Suppressor macrophage treated with lipopolysaccharide for 1 hour (primary cell): ENCODE measurements at places on chromosomes 1 and 21.

DNA sequence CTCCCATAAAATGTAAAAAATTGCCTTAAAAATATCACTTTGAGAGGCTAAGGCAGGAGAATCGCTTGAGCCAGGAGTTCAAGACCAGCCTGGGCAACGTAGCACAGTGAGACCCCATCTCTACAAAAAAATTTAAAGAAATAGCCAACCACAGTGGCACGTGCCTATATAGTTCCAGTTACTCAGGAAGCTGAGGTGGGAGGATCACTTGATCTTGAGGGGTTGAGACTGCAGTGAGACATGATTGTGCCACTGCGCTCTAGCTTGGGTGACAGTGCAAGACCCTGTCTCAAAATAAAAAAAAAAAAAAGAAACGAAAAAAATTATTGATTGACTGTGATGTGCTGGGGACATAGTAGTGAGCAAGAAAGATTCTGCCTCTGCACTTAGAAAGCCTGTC, 38.4 kb downstream of the PKN2 start:
- DNase-seq: no peak

GRCh38 chr1:85583611-85584263, 3.2 kb downstream of the CCN1 start:
- no peak for DNase-seq

DNA sequence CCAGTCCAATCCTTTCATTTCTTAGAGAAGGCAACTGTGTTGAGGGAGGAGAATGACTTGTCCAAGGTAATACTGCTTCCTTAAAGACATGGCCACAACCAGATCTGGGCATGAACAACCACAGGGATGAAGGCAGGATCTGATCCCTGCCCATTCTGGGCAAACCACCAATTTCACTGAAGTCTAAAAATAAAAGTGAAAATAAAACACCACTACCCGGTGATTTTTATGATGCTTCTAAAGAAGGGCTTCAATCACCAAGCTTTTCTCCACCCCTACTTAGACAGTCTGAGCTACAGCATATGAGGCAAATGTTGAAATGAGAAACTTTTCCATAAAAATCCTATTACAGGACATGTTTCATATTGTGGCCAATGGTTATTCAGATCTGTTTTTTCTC, 133.0 kb downstream of the PTPN14 start:
- no peak for DNase-seq

GRCh38 chr1:26537951-26538352, 8.4 kb downstream of the RPS6KA1 start:
- peak; percentile 76 for DNase-seq

- DNase-seq: no peak
Measured at GRCh38 chr1:184755226-184756065, 788 bp upstream of the EDEM3 start.

DNA sequence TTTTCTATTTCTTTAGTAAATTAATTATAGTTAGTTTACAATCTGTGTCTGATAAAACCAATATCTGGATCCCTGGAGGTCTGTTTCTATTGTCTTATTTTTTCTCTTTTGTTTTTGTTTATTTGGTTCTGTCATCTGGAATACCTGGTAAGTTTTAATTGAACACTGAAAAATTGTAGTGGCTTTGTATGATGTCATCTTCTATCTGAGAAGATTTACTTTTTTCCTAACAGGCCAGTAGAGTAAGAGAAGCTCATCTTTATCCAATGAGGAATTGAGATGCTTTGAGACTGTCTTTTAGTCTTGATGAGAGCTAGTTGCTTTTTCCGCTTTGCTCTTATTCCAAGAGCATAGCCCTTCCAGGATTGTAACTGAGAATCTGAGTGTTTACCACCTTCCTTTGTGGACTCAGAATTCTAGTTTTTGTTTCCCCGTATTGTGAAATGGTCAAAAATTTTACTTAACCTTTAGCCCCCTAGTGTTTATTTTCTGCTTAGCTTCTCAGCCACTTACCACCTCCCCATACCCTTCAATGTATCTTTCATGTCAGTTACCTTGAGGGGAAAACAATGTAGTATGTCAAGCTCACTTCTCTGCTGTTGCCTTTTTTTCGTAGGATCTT, 25.0 kb downstream of the PTGFRN start:
- DNase-seq: peak; percentile 54

DNA sequence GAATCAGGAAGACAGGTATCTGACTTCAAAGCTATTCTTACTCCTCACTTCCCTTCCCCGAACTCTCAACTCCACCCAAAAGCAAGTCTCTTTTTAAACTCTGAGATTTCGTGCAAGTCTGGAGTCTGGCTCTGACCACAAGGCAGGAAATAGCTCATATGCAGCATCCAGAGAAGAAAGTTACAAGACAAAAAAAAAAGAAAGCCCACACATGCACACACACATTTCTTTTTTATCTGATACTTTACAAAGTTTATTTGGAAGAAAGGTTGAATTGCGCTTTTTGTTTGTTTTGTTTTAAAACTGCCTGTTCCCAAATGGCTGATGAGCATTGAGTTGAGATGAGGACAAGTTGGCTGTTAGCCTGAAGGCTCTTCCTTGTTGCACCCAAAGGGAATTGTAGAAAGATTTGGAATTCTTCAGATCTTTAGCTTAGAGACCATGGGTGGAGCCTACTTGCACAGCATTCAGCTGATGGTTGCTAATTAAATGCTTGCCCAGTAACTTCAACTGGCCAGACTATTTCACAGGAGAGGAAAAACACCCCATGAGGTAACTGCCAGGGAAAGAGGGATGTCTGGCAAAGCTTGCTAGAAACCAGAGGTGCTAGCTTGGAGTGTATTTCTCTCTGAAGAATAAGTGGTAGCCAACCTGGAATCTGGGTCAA, 490.3 kb downstream of the TTLL7 start:
- no peak for DNase-seq

GRCh38 chr1:10888291-10888690, 91.8 kb upstream of the CASZ1 start:
- no peak for DNase-seq

- DNase-seq: no peak
Measured at GRCh38 chr1:236699366-236699765, 13.1 kb downstream of the ACTN2 start.
